Lower leg skin (tissue), 4 donors: ENCODE measurements at places on chromosomes 5 and 9. TPM values are rescaled to one million over a fixed set of nuclear protein-coding genes. Genes with fewer than 3 reads are reported as not detected.

DNA sequence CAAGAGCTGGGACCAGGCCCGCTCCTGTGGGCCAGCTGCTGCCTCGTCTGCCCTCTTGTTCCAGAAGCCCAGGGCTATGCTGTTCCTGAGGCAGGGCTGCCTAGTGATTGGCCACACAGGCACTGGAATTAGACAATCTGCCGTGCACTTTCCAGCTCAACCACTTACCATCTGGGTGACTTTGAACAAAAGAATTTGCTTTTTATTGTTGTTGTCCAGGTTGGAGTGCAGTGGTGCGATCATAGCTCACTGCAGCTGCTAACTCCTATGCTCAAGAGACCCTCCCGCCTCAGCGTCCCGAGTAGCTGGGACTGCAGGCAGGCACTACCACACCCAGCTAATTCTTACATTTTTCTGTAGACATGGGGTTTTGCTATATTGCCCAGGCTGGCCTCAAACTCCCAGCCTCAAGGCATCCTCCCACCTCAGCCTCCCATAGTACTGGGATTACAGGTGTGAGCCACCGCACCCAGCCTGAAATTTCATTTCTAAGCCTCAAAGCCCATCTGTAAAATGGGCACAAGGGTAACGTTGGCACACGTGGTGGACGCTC, 1.2 kb upstream of the NEK6 start:
- no peak for DNase-seq

GRCh38 chr9:118959366-118959765, 409.9 kb downstream of the BRINP1 start:
- no peak for DNase-seq

- DNase-seq: no peak
These were observed 41.4 kb downstream of the GLIS3 start for GRCh38 chr9:4258320-4259090.

The ANKRD20A1 gene
- 1.0 TPM for total RNA-seq

The IPO11 gene
- total RNA-seq: 15.6 TPM
